Stimulated activated CD4-positive, alpha-beta T cell treated with anti-CD3 and anti-CD28 coated beads, Interleukin-15, amount 100 ng/mL, for 1 hour (primary cell): ENCODE measurements at places on chromosomes 5 and 9.

DNA sequence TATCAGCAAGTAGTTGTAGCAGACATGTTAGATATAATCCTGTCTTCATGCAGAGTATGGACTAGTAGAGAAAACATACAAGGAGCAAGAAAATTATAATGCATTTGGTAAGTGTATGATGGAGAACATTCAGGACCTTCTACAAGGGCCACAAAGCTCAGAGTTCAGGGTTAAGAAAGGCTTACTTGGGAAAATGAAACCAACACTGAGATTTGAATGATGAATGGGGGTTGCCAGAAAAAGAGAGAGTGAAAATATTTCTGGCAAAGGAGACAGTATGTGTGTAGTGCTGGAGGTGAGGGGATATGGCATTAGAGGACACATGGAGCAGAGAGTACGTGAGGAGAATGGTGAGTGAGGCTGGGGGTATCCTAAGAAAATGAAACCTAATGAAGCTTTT, 169.8 kb upstream of the STK32A start:
- no peak for DNase-seq

DNA sequence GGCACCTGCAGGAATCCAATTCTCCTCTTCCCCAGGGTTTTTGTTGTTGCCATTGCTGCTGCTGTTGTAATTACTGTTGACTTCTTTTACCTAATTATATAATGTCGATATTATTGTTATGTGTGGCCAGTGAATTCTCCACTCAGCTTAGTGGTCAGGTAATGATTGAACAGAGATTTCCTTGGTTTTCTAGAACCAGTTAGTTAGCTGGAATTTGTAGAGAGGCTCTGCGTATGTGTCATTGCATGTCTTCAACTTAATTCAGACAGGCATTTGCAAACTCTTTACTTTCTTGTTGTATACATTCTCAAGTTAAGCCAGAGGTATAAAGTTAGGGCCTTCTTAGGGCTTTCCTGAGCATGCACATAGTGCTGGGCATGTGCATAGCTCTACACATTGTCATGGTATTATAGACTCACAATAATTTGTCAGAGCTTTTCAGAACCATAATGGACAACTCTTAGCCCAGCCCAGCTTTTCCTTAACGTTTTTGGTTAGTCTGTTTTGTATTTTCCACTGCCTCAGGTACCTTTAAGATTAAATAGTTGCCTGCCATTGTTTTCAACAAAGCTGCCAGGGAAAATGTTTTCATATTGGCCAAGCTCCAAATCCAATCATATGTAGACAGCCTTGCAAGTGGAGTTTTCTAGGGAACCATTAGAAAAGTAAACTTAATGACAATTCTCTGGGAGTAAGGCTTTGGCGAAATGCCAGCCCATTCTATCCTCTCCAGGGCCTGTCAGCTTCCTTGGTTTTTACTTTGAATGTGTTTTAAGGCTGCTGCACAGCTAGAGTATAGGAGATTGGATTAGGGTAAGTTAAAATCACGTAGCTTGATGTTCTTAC, 68.1 kb downstream of the UBE2R2 start:
- no peak for DNase-seq

GRCh38 chr5:119743927-119744326, 114.6 kb downstream of the FAM170A start:
- no peak for DNase-seq

DNA sequence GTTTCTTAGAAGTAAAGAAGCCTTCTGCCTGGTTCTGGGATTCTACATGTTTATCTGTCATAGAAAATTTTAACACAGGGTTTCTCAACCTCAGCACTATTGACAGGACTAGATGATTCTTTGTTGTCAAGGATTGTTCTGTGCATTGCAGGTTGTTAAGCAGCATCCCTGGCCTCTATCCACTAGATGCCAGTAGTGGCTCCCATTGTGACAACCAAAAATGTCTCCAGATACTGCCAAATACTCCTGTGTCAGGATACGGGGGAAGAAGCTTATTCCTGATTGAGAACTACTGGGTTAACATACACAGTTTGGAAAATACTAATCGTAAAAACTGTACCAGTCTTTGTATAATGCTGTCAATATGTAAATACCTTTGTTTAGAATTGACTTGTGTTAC, 167.1 kb downstream of the NIPBL start:
- DNase-seq: no peak

DNA sequence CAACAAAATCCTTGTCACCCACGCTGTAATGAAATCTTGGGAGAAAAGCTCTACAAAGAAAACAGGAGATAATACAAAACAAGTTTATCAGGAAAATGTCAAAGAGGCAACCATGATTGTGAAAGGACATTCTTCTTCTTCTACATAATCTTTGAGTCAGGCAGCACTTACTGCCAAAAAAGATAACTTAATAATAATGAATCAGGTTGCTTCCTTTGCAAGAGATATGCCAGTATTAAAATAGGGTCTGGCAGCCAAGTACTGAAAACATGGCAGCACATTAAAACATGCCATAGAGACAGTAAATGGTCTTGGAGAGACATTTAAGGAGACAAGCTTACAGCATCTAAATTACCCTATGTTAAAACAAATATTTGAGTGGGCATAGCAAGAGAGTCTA, 1573.4 kb downstream of the EFNA5 start:
- no peak for DNase-seq

GRCh38 chr5:124080256-124080655, 568.3 kb downstream of the CSNK1G3 start:
- no peak for DNase-seq

GRCh38 chr5:56522960-56523359, 289.8 kb upstream of the ANKRD55 start:
- DNase-seq: no peak

DNA sequence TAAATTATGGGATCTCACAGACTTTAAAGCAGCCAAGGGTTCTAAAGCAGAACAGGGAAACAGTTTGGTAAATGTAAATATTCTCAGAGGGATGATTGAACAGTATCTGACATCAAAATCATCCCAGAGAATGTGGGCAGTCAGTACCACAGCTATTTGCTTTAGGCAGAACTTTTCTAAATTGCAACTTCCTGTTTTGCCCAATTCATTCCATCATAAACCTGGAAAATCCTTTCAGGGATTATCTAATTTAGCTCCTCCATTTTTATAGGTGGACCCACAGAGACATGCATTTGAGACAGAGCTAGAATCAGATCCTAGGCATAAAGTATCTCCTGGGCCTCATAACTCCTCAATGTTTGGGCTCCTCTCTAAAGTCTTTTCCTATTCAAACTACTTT, 12.4 kb downstream of the NR6A1 start:
- no peak for DNase-seq

GRCh38 chr9:87507576-87507975, 9.9 kb downstream of the DAPK1 start:
- no peak for DNase-seq

DNA sequence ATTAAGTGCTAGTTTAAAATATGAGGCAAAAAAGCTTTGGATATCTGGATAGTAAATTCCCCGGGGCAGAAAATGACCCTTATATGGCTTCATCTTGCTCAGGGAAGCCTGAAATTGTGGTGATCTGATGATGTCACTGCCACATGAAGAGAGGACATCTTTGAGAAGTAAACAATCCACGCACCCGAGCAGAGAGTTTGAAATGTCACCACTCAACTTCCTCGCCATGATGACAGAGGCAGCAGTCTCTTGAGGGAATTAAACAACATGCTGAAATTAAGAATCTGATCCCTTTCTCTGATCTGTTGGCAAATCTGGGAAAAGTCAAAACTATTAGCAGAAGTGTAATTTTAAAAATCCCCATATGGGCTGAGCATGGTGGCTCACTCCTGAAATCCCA, 110.0 kb downstream of the TLE1 start:
- DNase-seq: no peak

DNA sequence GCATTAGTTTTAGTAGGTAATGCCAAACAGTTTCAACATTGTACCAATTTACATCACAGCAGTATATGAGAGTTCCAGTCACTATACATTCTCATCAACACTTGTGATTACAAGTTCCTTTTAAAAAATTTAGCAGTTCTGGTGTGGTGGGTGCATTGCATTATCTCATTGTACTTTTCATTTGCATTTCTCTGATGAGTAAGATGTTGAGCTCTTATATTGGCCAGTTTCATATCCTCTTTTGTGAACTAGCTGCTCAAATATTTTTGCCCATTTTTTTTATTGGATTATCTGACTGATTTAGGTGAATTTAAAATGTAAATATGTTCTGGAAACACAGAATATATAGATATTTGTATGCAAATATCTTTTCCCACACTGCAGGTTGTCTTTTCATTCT, 160.9 kb upstream of the NR3C1 start:
- DNase-seq: no peak

DNA sequence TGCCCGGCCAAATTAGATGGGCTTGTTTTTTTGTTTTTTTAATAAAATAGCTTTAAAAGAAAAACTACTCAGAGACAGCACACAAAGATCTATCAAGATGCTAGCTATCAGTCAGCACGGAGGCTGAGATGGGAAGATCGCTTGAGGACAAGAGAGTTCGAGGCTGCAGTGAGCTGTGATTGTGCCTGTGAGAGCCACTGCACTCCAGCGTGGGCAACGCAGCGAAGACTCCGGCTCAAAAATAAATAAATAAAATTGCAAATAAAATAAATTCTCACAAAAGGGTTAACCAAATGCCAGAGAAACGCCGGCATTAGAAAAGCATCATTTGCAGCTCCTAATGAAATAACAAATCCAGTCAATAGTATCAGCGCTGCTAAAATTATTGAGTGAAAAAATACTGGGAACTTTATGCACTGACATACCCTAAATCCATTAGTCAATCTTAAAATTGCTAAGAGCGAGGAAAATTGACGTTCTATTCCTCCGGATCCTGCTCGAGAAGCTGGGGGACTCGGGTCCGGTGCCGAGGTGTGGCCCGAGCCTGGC, 681 bp downstream of the CPLANE1 start:
- DNase-seq: no peak

- DNase-seq: no peak
These were observed 33.0 kb downstream of the FOXD1 start for GRCh38 chr5:73415617-73416016.

DNA sequence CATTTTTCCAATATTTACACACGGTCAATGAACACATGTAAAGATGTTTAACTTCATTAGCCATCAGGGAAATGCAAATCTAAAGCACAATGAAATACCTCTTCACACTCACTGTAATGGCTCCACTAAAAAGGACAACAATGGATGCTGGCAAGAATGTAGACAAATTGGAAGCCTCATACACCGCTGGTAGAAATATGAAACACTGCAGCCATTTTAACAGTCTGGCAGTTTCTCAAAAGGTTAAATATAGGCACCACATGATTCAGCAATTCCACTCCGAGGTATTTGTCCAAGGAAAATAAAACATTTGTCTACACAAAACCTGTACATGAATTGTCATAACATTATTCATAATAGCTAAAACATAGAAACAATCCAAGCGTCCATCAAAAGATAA, 20.0 kb downstream of the RNF145 start:
- no peak for DNase-seq

- DNase-seq: no peak
These were observed 98.1 kb upstream of the TAF11L2 start for GRCh38 chr5:17399931-17400330.

GRCh38 chr9:76298521-76299144, 95.6 kb downstream of the RFK start:
- DNase-seq: no peak

DNA sequence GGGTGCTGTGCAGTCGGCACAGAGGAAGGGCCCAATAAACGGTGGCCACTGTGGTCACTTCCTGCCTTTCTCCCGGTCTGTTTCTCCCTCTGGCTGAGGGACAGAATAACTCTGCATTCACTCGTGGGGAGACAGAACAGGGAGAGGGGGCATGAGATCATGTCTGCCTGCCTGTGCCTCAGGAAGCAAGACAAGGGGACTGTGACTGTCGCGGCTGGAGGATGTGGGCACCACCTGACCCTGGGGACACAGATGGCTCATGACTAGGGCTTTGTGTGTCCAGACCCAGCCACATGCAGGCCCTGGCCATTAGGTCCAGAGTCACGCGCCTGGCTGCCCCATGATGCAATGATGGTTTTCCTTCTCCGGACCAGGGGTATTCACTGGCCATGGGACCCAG, 5.8 kb downstream of the TRUB2 start:
- DNase-seq: no peak

- peak; percentile 8 for DNase-seq
These were observed 102.5 kb upstream of the GABRP start for GRCh38 chr5:170681013-170681433.

- no peak for DNase-seq
These were observed 12.1 kb upstream of the BTNL3 start for GRCh38 chr5:180976518-180976917.

GRCh38 chr9:132197315-132197714, 35.5 kb downstream of the NTNG2 start:
- DNase-seq: no peak

DNA sequence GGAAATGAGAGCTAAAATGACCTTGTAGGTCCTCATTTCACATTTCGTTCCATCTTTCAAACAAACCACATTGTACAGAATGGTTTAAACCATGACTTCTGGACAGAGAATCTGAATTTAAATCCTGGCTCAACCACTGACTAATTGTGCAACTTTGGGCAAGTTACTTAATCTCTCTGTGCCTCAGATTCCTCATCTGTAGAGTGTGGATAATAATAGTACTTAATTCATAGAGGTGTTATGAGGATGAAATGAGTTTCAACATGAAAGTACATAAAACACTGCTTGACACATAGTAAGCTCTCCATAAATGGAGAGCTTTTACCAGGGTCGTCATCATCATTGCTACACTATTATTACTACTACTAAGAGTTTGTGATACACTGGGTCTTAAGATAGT, 46.3 kb upstream of the FOXE1 start:
- DNase-seq: no peak

DNA sequence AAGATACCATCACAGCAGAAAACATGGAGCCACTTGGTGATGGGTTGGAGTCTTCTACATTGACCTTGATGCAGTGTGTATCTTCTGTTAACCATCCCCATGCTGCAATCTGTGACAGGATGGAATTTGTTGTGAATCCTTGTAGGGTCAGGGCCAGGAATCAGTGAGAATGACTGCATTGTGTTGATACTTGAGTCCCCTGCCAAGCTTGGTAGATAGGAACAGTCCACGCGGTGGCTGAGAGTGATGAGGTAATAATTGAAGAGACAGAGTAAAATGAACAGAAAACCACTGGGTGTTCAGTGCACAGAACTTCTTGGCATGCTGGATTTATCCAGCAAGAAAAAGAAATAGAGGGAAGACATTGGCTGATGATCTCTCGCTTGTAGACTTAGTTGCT, 217.5 kb downstream of the MAN2A1 start:
- no peak for DNase-seq
